ENCODE measurements at places on chromosomes 13 and 19. TPM values are rescaled to one million over a fixed set of nuclear protein-coding genes. Genes with fewer than 3 reads are reported as not detected.

PRODH2 gene
- total RNA-seq: 3.9 TPM

MAST1 gene
- total RNA-seq: not detected

RNF113B gene
- total RNA-seq: not detected

LMTK3 gene
- total RNA-seq: 4.2 TPM

DNA sequence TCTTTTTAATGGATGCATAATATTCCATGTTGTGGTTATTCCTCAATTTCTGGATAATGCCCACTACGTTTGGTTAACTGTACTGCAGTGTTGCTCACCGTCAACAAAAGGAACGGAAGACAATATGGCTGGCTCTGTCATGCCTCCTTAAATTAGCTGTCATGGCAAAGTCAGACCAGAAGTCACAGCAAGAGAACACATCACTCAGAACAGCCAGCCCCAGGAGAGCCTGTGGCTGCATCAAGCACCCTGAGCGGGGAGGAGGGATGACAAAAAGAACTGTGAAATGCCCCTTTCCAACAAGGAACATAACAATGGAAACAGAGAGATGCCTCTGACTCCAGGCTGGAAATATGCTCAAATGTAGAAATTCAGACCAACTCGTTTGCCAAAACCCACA is 366.0 kb upstream of the ZNF507 start:
- no peaks in the 10 kb centered on the region for H3K27me3 ChIP-seq
- no peak overlapping the region for H3K27ac ChIP-seq
- H3K4me1 ChIP-seq: no peaks in the 10 kb centered on the region
- no peaks in the 10 kb centered on the region for H3K36me3 ChIP-seq

GRCh38 chr13:27455331-27455855 is 5.0 kb upstream of the MTIF3 start:
- no peaks in the 10 kb centered on the region for H3K36me3 ChIP-seq
- H3K4me3 ChIP-seq: no peak overlapping the region
- H3K27me3 ChIP-seq: no peaks in the 10 kb centered on the region
- peak overlapping the region; percentile 35 for H3K27ac ChIP-seq

- H3K27me3 ChIP-seq: no peaks in the 10 kb centered on the region
- DNase-seq: no peak
- H3K4me3 ChIP-seq: no peak overlapping the region
- H3K36me3 ChIP-seq: peaks cover 15% of the 10 kb centered on the region
- H3K4me1 ChIP-seq: no peaks in the 10 kb centered on the region
These were observed 27.6 kb downstream of the DHX34 start for GRCh38 chr19:47376589-47377144.

GRCh38 chr13:111899714-111900389 is 167.1 kb upstream of the SOX1 start:
- DNase-seq: peak; percentile 2
- no peak overlapping the region for H3K27ac ChIP-seq
- no peaks in the 10 kb centered on the region for H3K4me1 ChIP-seq
- no peaks in the 10 kb centered on the region for H3K27me3 ChIP-seq
- no peak overlapping the region for H3K4me3 ChIP-seq

- H3K27ac ChIP-seq: no peak overlapping the region
- H3K4me3 ChIP-seq: no peak overlapping the region
These were observed 12.3 kb downstream of the CYP4F11 start for GRCh38 chr19:15922021-15922420.

GRCh38 chr13:48973845-48974431 is 1.8 kb upstream of the FNDC3A start:
- no peak overlapping the region for H3K4me3 ChIP-seq
- peaks cover 9% of the 10 kb centered on the region for H3K4me1 ChIP-seq
- H3K36me3 ChIP-seq: no peaks in the 10 kb centered on the region
- no peak for DNase-seq
- H3K27me3 ChIP-seq: no peaks in the 10 kb centered on the region

- H3K36me3 ChIP-seq: no peaks in the 10 kb centered on the region
- no peak for DNase-seq
- H3K4me1 ChIP-seq: peaks cover 6% of the 10 kb centered on the region
- H3K27ac ChIP-seq: no peak overlapping the region
- H3K4me3 ChIP-seq: no peak overlapping the region
These were observed 241.9 kb downstream of the UQCRFS1 start for GRCh38 chr19:28971049-28971448.

- H3K36me3 ChIP-seq: no peaks in the 10 kb centered on the region
- H3K4me3 ChIP-seq: peak overlapping the region; percentile 78
- peaks cover 39% of the 10 kb centered on the region for H3K4me1 ChIP-seq
- no peaks in the 10 kb centered on the region for H3K27me3 ChIP-seq
- peak; percentile 37 for DNase-seq
These were observed 536 bp downstream of the UBA2 start for GRCh38 chr19:34428549-34429285.

- no peak overlapping the region for H3K4me3 ChIP-seq
- no peak overlapping the region for H3K27ac ChIP-seq
- H3K36me3 ChIP-seq: no peaks in the 10 kb centered on the region
- no peaks in the 10 kb centered on the region for H3K4me1 ChIP-seq
- peaks cover 9% of the 10 kb centered on the region for H3K27me3 ChIP-seq
These were observed 47.2 kb downstream of the CHST8 start for GRCh38 chr19:33668968-33669367.

DNA sequence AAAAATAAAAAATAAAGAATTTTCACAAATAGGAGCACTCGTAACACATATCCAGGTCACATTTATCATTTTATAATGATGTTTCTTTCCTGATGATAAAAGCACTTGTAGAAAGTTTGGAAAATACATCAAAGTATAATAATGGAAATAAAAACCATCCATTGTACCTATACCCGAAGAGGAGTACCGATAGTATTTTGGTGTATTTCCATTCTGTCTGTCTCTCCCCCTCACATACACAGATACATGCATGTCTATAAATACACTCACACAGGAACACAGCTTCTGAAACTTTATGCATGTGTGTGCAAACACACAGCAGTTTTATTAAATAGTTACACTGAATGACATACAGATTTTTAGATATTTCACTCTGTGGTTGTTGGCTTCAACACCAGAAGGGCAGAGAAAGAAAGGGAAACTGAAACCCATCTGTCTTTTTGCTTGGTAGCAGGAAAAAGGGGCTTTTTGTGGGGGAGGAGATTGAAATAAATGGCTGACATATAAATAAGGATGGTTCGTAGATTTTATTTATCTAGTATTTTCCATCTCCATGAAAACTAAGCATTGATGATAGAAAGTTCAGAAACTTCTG is 114.8 kb downstream of the LRCH1 start:
- H3K27me3 ChIP-seq: no peaks in the 10 kb centered on the region
- H3K4me3 ChIP-seq: no peak overlapping the region
- no peaks in the 10 kb centered on the region for H3K36me3 ChIP-seq
- DNase-seq: no peak
- no peak overlapping the region for H3K27ac ChIP-seq
- peaks cover 31% of the 10 kb centered on the region for H3K4me1 ChIP-seq

- no peaks in the 10 kb centered on the region for H3K27me3 ChIP-seq
- no peak overlapping the region for H3K27ac ChIP-seq
- H3K36me3 ChIP-seq: no peaks in the 10 kb centered on the region
- H3K4me3 ChIP-seq: no peak overlapping the region
- no peaks in the 10 kb centered on the region for H3K4me1 ChIP-seq
These were observed 137.5 kb downstream of the TNFRSF19 start for GRCh38 chr13:23707674-23708073.

DNA sequence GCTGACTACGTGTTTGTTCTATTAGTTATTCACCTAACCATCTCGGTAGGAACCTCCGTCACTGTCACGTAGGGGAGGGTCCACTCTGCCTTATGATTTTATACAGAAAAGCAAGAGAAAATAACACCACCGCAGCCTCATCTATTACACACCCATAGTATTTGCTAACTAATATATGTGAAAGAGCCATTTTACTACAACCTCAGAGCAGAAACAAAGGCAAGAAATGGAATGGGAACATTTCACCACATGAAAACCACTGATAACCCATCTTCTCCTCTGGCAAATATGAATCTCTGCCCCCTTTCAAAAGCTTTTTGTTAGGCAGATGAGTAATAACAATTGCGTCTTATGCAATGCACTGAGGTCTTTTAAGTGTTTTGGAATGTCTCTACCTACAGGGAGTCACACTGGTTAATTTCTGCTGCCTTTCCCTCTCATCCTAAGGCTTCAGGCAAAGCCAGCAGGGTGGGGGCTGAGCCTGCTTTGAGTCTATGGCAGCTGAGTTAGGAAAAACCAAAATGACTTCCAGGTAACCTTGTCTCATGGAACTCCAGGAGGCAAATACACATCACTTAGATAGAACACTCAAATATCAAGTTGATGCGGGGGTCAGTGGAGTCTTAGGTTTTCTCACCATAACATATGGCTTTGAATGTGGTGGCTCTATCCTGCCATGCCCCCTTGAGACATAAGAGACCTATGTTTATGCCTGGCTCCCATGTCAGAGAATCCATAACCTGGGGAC is 15.0 kb downstream of the TSHZ3 start:
- DNase-seq: no peak
- H3K4me3 ChIP-seq: no peak overlapping the region
- no peak overlapping the region for H3K27ac ChIP-seq
- no peaks in the 10 kb centered on the region for H3K36me3 ChIP-seq
- H3K27me3 ChIP-seq: no peaks in the 10 kb centered on the region

DNA sequence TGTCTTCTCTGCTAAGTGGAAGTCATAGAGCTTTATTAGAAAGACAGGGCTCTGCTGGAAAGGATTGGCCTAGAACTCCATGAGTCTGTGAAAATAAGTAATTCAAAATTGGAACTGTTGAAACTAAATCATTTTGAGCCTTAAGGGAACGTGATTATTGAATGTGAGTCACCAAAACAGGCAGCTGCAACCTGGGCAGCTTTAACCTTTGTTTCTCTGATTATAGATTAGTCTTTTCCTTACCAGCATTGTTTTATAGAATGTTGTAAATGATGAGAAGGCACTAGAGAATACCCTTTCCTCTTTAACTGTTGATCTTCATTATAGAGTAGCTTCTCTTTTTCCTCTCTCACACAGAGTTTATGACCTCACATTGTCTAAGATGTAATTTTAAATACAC is 638.8 kb upstream of the SLITRK6 start:
- H3K27me3 ChIP-seq: no peaks in the 10 kb centered on the region
- no peak overlapping the region for H3K4me3 ChIP-seq
- DNase-seq: no peak
- no peaks in the 10 kb centered on the region for H3K4me1 ChIP-seq
- no peaks in the 10 kb centered on the region for H3K36me3 ChIP-seq
- H3K27ac ChIP-seq: no peak overlapping the region

- H3K36me3 ChIP-seq: no peaks in the 10 kb centered on the region
- no peak for DNase-seq
- H3K27me3 ChIP-seq: no peaks in the 10 kb centered on the region
- H3K27ac ChIP-seq: no peak overlapping the region
- H3K4me1 ChIP-seq: no peaks in the 10 kb centered on the region
These were observed 105.9 kb downstream of the AKAP11 start for GRCh38 chr13:42377640-42378382.

- H3K4me1 ChIP-seq: no peaks in the 10 kb centered on the region
- no peak overlapping the region for H3K4me3 ChIP-seq
- DNase-seq: no peak
- H3K27ac ChIP-seq: no peak overlapping the region
These were observed 16.5 kb downstream of the C2CD4C start for GRCh38 chr19:392375-392970.

DNA sequence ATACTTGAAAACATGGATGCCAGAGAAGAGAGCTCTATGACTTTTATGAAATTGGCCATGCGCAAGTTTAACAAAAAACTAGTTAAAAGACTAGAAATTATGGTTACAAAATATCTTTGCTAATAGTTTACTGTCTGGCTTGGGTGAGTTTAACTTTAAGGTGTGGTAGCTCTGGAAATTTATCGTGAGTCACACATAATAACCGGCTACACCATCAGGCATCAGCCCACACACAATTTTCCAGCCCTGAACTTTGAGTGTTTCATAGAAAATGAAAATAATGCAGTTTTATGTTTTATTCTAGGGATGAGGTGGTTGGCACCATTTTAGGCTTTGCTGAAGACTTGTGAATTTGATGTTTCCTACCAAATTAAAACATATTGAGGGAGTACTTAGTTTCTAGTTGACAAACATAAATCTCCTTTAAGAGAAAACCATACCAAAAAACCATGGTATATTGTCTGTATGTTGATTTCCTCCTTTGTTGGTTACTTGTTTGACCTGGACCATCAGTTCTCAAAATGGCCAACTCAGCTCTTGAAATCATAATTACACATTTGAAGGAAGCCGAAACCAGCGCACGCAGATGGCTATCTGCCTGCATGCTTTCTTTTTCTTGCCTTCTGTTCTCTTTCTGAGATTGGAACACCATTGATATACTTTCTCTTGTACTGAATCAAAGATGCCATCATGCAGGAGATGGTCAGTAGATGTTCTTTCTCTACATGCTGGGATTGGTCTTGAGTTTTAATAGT is 125.1 kb downstream of the AKAP11 start:
- H3K27me3 ChIP-seq: no peaks in the 10 kb centered on the region
- H3K27ac ChIP-seq: no peak overlapping the region
- DNase-seq: no peak
- H3K36me3 ChIP-seq: no peaks in the 10 kb centered on the region
- H3K4me3 ChIP-seq: no peak overlapping the region
- no peaks in the 10 kb centered on the region for H3K4me1 ChIP-seq

DNA sequence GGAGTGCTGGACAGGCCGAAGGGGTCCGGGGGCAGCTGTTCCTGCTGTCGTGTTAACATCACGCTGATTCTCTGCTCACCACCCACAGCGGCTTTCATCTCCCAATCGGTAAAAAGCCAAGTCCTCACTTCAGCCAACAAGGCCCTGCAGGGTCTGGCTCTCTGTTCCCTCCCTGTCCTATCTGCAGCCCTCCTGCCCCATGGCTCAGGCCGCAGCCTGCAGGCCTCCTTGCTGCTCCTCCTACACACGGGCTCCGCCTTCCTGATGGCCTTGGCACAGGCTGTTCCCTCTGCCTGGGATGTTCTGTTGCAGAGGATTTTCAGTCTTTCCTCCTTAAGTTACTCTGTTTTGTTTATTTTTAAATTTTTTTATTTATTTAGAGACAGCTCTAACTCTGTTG is 22.2 kb downstream of the FUZ start:
- DNase-seq: no peak
- H3K27me3 ChIP-seq: no peaks in the 10 kb centered on the region
- H3K4me1 ChIP-seq: no peaks in the 10 kb centered on the region
- no peak overlapping the region for H3K4me3 ChIP-seq

DNA sequence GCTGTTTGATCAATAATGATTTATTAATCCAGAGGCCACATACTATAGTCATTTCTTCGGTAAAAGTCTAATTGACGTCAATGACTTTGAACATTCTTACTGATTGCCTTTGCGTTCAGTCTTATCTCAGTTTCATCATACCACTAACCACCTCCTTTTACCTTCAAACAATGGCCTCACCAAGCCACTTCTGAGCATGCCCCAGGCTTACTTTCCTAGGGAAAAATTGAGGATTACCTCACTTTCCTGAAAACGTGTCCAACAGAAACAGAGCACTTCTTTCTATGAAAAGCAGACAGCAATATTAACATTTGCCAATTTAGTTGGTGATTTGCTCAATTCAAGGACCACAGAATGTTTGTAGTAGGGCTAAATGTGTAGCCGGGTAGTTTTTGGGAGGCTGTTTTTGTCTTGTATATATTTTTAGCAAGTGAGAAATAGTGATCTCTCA is 157.6 kb downstream of the KLF5 start:
- no peaks in the 10 kb centered on the region for H3K27me3 ChIP-seq
- H3K27ac ChIP-seq: no peak overlapping the region
- H3K4me1 ChIP-seq: peaks cover 2% of the 10 kb centered on the region
- no peak overlapping the region for H3K4me3 ChIP-seq
- DNase-seq: no peak
